Stimulated activated CD4-positive, alpha-beta T cell treated with anti-CD3 and anti-CD28 coated beads, Interleukin-1b, Interleukin-23, amount 100 ng/mL, for 24 hours (primary cell): ENCODE measurements at places on chromosomes 11 and 22.

DNA sequence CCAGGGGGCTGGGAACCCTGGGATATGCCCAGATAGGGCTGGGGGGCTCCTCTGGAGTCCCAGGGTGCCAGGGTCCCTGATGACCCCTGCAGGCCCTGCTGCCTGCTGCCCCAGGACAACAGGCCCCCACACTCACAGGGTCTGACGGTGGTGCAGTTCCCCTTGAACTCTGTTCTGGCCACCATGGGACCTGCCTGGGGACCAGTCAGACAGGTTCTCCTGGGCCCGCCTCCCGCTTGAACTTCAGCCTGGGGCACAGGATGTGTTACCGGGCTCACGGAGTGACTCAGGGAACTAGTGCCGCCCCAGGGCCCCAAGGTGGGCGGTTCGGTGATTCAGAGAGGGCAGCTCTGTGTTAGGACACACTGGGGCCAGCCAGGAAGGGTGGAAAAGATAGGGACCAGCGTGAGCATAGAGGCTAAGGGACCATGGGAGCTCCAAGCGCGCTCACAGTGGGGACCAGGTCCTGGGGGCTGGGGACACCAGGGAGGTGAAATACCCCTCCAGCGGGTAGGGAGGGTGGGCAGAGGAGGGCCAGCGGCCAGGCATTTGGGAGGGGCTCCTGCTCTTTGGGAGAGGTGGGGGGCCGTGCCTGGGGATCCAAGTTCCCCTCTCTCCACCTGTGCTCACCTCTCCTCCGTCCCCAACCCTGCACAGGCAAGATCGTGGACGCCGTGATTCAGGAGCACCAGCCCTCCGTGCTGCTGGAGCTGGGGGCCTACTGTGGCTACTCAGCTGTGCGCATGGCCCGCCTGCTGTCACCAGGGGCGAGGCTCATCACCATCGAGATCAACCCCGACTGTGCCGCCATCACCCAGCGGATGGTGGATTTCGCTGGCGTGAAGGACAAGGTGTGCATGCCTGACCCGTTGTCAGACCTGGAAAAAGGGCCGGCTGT is 21.5 kb upstream of the TXNRD2 start:
- no peak for DNase-seq

GRCh38 chr22:38732251-38732815 is 23.5 kb downstream of the SUN2 start:
- DNase-seq, result no peak

DNA sequence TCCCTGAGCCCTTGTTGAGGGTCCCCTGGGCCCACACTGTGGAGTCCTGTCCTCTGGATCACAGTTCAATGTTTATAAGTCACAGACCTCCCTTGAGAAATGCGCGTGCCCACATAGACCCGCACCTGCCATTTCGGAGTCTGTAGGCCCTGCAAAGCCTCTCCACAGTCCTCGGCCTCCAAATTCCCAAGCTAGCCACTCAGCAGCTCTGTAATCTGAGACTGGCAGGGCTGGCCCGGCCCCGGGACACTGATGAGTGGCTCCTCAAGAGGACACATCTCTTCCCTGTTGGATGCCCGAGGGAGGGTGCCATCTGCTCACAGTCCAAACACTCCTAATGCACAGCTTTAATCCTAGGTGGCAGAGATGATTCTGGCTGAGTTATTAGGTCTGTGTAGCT is 39.1 kb downstream of the B3GAT1 start:
- no peak for DNase-seq

DNA sequence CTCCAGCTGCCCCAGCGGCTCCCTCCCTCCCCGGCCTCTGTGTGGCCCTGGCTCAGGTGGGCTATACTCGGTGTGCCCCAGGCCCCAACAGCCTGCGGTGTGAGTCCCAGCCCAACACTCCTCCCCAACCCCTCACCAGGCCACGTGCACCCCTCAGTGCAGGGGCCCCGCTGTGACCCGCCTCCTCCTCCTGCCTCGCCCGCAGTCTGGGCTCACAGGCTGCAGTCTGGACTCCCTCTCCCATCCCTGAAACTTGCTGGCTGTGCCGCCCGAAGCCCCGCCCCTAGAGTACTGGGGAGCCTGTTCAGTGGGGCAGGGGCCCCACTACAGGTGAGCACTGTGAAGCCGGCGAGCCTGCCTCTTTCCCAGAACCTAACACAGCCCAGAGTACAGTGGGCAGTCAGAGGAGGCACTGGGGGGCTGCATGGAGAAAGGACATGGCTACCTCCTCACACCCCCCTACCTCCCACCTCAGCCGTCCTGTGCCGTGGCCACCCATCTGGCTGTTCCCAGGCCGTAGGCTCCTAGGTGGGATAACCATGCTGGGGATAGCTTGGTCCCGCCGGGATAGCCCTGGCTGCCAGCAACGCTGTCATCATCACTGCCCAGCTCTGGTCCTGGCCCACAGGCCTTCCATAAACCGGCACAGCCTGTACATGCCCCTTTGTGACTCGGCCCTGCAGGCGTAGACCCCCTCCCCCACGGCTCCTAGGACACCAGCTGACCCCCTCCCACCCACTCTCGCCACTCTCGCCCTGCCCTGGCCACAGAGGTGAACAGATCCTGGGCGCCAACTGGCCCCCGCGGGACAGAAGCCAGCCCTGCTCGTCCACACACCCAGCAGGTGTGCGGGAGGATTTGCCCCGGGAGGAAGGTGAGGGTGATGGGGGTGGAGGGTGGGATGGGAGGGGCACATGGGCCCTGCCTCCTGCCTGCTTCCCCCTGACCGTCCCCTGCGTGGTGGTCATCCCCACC is 29.7 kb downstream of the CELSR1 start:
- no peak for DNase-seq

- no peak for DNase-seq
These were observed 11.9 kb upstream of the CLMP start for GRCh38 chr11:123206791-123207434.

- no peak for DNase-seq
These were observed 4.2 kb upstream of the PPP6R2 start for GRCh38 chr22:50338860-50339462.

GRCh38 chr11:94581926-94582325 is 14.8 kb downstream of the PIWIL4 start:
- DNase-seq, result no peak

GRCh38 chr22:47841156-47841555 is 1078.7 kb downstream of the TBC1D22A start:
- no peak for DNase-seq

DNA sequence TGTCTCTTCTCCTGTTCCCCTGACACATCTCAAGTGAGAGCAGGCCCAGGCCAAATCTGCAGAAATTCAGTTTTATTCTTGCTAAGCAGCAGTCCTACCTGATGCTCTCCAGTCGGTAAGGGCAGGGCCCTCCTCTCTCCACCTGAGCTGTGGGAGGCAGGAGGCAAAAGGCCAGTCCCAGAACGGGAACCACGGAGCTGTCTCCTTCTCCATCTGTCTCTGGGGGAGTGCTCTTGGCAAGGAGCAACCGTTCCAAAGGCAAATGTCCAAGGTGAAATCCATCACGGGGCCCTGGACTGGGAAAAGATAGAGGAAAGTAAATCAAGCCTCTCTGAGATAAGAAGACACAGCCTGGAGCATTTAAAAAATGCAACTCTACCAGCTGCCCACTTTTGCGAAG is 65.2 kb upstream of the CDON start:
- no peak for DNase-seq

GRCh38 chr22:38255697-38256096 is 17.1 kb downstream of the TMEM184B start:
- no peak for DNase-seq

DNA sequence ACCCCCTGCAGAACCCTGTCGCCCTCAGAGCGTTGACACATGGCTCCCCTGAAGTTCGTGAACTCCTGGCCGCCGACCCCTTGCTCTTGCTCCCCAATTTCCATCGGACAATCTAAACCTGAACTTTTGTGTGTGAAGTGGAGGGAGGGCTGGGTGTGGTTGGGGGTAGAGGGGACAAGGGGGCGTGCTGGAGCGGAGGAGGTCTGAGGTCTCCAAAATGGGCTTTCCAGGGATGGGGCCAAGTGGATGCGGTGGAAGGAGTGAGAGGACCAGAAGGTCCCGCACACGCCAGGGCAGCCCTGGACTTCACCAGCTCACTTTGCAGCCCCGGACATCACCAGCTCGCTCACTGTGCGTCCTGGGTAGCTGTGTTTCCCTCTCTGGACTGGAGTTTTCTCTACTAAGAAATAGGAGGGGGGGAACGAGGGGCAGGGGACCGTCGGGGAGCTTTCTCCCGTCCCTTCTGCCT is 18.6 kb downstream of the CREB3L1 start:
- DNase-seq, result no peak

DNA sequence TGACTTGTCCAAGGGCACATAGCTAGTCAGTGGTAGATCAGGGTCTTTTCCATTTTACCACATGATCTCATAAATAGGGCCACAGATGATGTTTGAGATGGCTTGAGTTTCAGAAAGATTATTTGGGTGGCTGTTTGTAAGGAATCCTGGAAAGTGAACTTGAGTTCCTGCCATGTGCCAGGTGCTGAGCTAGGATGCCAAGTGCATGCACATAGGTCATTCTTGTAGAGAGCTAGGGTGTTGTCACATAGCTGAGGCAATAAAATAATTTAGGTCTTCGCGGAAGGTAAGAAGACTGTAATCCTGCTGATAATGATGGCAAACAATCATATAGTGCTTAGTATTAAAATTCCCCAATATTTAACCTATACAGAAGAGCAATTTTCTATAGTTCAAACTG is 1162.6 kb upstream of the TENM4 start:
- DNase-seq, result no peak

DNA sequence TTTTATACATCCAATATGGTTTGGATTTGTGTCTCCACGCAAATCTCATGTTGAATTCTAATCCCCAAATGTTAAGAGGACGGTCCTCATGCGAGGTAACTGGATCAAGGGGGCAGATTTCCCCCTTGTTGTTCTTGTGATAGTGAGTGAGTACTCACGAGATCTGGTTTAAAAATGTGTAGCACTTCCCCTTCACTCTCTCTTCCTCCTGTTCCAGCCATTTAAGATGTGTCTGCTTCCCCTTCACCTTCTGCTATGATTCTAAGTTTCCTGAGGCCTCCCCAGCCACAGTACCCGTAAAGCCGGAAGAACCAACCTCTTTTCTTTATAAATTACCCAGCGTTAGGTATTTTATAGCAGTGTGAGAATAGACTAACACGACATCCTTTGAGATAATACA is 98.6 kb downstream of the TTC28 start:
- no peak for DNase-seq

DNA sequence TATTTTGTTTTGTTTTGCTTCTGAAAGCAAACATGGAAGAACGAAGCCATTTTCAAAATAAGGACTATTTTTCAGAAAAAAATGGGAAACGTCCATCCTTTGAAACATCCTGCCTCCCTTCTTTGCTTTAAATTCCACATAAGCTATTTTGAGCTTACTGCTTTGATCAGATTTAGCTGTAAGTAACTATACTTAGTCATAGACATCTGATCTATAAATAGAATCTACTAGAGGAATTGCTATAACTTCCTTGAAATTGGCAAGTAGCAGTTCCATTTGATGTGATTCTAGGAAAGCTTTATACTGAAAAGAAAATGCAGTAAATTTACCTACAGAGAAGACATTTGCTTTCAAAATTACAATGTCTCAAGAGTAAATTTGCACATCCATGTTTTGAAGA is 305.8 kb downstream of the TTC28 start:
- no peak for DNase-seq

DNA sequence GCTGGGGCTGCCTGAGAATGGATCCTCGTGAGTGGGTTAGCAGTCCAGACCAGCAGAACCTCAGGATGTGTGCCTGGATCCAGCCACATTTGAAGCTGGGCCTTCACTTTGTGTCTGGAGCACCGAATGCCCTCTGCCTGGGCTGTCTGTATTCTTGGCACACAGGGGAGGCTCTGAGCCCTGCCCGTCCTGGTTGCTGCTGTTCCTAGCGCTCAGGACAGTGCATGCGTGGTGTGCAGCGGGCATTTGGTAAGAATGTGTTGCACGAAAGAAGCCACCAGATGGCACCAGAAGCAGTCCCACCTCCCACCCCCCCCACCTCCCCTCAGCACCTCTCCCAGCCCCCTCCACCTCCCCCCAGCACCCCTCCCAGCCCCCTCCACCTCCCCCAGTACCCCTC is 4.1 kb upstream of the MAPK11 start:
- no peak for DNase-seq

GRCh38 chr11:118082880-118083552 is 3.7 kb downstream of the SMIM35 start:
- DNase-seq, result no peak

- no peak for DNase-seq
These were observed 161.5 kb downstream of the CACNA1I start for GRCh38 chr22:39731881-39732555.

- DNase-seq, result peak; percentile 63
These were observed 61.1 kb downstream of the ST3GAL4 start for GRCh38 chr11:126416542-126417090.
